Skin of body (tissue), 3 donors: ENCODE measurements at places on chromosomes 2 and 18. TPM values are rescaled to one million over a fixed set of nuclear protein-coding genes. Genes with fewer than 3 reads are reported as not detected.

Gene ACADL
- 3.6 TPM for total RNA-seq

Gene HADHB
- total RNA-seq = 112 TPM

Gene ZBTB7C
- total RNA-seq = 6.3 TPM

Gene SLC4A3
- total RNA-seq = 2.5 TPM

Gene PSMA8
- not detected for total RNA-seq

Gene XRCC5
- 166 TPM for total RNA-seq

DNA sequence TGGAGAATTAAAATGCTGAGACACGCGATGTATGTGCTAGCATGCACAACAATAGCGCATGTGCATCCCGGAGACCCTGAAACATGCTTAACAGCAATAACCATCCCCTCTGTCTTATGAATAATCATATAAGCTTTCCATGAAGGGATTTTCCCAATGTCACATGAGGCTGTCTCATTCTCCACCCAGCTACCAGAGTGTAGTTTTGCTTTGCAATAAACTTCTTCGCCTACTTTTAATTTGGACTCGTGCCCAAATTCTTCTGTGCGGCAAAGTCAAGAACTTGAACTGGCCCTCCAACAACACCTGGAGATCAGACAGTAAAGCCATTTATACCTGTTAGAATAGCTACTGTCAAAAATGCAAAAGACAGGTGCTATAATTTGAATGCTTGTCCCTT, 15.5 kb downstream of the LYG1 start:
- DNase-seq = no peak

GRCh38 chr2:210299866-210300373, 15.1 kb downstream of the MYL1 start:
- DNase-seq = no peak

DNA sequence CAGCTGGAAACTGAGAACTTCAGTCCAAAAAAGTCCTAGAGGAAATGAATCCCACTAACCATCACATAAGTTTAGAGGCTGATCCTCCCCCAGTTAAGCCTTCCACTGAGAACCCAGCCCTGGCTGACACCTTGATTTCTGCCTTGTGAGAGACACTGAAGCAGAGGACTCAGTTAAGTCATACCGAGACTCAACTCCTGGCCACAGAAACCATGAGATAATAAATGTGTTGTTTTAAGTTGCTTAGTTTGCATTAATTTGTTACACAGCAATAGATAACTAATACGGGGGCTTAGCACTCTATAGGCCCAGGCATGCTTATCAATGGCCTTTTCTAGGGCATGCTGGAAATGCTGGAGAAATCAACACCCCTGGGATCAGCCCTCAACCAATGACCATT, 3.4 kb upstream of the ADD2 start:
- DNase-seq = no peak

GRCh38 chr2:33317369-33318007, 159.0 kb upstream of the RASGRP3 start:
- no peak for DNase-seq

GRCh38 chr2:192247456-192247855, 52.7 kb upstream of the TMEFF2 start:
- no peak for DNase-seq

DNA sequence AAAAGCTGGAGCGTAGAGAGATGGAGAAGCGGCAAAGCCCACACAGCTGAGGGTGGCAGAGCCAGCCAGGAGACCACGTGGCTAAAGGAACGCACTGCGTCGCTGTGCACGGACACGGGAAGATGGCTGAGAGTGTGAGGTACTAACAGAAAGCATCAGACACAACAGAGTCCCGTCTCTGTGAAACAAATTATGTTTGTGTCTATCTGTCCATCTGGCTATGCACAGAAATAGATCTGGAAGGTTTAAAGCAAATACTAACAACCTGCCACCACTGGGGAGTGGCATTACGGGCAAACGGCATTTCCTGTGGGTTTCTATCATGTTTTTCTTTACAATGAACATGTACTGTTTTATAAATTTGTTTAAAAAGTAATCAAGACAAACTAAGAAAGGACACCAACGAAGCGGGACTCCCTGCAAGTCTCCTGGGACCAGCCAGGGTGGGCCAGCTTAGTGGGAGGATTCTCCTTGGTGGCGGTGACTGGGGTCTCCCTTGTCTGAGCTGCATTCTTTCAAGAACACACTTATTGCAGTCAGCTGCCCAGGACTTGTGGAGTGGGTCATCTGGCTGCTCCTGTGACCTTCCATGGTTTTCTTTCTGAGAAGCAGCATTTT, 262.2 kb downstream of the TWIST2 start:
- no peak for DNase-seq

DNA sequence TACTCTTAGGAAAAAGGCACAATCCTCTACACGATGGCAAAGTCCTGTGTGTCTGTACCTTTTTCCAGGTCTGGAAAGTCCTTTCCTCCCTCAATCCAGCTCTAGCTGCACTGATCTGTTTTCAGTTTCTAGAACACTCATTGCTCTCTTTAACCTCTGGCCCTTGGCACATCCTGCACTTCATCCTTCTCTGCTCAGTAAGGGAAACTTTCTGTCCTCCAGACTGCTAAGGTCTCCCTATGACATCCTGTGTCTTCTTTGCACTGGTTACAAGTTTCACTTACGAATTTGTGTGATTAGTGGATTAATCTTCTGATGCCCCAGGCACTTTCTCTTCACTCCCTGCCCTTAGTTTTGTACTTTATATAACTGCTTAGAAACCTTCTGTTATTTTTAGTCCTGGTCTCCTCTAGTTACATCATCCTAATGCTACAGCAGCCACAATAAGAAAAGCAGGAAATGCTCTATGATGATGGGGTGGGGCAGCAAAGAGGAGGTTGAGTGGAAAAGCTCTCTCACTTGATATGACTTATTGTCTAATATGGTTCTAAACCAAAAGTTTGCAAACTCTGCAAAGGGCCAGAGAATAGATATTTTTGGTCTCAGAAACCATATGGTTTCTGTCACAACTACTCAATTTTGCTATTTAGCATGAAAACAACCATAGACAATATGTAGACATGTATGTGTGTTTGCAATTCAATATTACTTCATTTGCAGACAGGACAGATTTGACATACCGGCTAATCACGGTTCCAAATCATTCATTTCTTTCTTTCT, 568.2 kb downstream of the THSD7B start:
- peak; percentile 60 for DNase-seq
